ENCODE measurements at places on chromosomes 2 and 18. TPM values are rescaled to one million over a fixed set of nuclear protein-coding genes. Genes with fewer than 3 reads are reported as not detected.

DNA sequence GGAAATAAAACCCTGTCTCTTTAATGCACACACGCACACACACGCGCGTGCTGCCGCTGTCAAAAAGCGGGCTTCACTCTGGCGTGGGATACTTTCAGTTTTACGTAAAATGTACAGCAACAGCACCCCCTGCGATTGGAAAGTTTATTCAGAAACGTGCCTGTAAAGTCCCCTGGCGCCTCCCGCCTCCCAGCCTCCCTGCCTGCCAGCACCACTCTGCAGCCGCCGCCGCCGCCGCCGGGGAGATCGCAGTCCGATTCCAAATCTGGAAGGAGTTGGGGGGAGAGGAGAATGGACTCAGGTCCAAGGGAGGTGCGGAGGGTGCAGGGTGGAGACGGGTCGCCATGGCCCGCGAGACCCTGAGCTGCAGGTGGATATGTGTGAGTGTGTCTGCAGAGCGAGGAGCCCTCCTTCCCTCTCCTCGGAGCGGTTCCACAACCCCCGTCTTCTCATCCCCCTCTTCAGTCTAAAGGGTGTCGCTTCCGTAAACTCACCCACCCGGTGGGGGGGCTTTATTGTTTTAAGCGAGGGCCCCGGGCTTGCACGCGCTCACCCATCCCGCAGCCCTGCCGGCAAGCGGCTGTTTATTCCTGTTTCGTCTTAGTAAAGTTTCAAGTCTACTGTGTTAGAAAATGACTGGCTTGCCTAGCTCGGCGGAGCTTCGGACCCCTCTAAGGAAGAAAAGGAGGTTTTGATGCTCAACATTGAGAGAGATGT lies 1.8 kb upstream of the BCL11A start:
- no peaks in the 10 kb centered on the region for H3K36me3 ChIP-seq
- peaks cover 83% of the 10 kb centered on the region for H3K4me1 ChIP-seq
- peak overlapping the region; percentile 86 for H3K27ac ChIP-seq
- peaks cover 71% of the 10 kb centered on the region for H3K27me3 ChIP-seq

DNA sequence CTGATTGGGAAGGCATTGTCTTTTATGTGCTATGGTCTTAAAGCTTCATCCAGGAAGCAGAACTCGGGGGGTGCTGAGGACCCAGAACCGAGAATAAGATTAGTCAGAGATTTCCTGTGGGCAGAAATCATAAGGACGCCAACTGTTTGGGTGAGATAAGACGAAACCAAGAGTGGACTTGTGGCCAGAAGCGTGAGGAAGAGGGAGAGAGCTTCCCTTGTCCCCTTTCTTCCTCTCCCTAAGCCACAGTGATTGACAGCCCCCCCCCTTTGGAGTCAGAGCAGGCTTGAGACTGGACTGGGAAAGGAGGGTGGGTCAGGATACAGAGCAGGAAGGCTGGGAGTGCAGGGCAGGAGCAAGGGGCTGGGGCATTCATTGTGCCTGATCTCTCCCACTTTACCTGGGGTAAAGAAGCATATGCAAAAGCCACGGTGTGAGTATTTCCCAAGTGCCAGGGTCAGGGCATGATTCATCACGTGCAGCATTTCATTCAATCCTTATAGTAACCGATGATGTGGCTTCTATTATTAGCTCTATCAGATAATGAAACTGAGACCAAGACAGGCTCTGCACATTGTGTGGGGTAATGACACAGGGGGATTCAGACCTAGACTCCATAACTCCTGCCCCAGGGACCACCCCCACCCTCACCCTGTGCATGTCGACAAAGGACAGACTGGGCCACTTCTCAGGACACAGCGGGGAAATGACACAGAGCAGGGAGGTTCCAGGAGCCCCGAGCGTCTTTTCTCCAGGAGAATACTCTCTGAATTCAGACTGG lies 3.0 kb upstream of the IL1RN start:
- H3K27me3 ChIP-seq = no peaks in the 10 kb centered on the region
- peak overlapping the region; percentile 57 for H3K27ac ChIP-seq
- H3K4me3 ChIP-seq = no peak overlapping the region
- no peaks in the 10 kb centered on the region for H3K36me3 ChIP-seq
- no peak for DNase-seq

DNA sequence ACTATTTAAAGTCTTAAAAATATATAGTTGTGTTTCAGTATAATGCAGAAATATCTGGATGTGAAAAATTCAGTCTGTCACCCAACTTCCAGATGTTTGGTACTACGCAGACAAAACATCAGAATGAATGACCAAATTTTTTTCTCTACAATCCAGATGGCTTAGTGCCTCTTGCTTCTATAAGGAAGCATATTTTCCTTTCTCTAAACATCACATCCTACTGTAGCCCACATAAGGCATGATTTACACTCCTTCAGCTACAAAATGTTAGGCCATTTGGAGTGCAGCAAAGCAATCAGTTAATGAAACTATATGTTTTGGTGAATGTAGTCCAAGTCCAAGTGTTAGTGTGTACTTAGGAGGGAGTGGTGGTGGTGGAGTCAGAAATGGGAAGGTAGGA lies 162.9 kb upstream of the SIX2 start:
- H3K36me3 ChIP-seq = no peaks in the 10 kb centered on the region
- DNase-seq = no peak

Gene SFT2D3
- 9.6 TPM for total RNA-seq
